Activated T-helper 1 cell treated with anti-CD3 and anti-CD28 coated beads, Interleukin-2, amount 50 U/mL, for 16 hours (primary cell): ENCODE measurements at places on chromosomes 7 and 10.

GRCh38 chr7:113367041-113367586, 248.8 kb upstream of the SMIM30 start:
- DNase-seq = no peak

DNA sequence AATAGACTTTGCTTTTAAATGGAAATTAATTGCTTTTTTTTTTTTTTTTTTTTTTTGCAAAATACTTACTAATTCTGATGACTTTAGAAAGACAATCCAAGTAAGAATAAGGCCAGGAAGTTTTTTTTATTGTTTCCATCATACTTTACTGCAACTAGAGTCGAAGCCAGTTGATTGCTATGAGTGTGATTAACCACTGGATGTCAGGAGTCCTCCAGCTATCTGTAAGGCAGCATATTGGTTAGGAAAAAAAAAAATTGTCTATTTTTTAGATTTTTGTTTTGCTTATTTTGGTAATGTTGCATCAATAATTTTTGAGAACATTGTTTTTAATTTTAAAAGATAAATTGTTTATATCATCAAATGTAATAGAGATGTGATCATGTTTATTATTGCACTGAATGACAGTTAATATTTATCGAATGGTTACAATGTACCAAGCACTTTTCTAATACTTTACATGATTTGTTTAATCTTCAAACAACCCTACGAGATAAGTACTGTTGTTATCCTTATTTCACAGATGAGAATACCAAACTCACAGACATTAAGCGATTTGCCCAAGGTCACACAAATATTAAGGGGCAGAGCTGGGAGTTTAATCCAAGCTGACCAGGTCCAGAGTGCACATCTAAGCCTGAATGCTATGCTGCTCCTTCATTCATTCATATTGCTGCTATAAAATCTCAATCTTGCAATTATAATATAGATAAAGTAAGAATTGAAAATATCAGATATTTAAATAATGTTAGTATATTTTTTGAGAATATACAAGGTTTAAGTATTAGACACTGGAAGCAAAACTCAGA, 19.9 kb upstream of the LMOD2 start:
- DNase-seq = no peak

- no peak for DNase-seq
Observed at GRCh38 chr7:133511252-133511651, 258.4 kb downstream of the EXOC4 start.

- DNase-seq = no peak
Observed at GRCh38 chr7:102119213-102119651, 167.4 kb upstream of the SH2B2 start.

- no peak for DNase-seq
Observed at GRCh38 chr7:111329367-111330234, 232.7 kb downstream of the IMMP2L start.

DNA sequence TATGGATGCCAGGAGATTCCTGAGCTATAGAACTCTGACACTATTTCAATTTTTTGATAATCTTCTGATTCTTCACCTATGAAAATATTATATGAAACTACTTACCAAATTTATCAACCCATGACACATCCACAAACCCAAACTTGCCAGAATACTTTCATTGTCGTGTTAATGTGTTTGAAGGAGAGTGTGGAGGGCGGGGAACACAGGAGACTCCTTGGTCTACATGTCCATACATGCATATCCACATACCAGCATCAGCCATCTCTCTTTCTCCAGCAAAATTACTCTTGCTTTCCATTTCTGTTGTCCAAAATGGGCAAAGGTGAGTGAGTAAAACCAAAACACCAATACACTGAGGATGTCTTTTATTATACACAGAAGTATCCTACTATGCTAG, 23.5 kb upstream of the BPGM start:
- DNase-seq = no peak

GRCh38 chr10:129754211-129755050, 209.6 kb downstream of the EBF3 start:
- no peak for DNase-seq
